ENCODE measurements at places on chromosomes 5 and 9.
A peak's percentile ranks its signal among the peaks of the same experiment; 100 is the strongest.

DNA sequence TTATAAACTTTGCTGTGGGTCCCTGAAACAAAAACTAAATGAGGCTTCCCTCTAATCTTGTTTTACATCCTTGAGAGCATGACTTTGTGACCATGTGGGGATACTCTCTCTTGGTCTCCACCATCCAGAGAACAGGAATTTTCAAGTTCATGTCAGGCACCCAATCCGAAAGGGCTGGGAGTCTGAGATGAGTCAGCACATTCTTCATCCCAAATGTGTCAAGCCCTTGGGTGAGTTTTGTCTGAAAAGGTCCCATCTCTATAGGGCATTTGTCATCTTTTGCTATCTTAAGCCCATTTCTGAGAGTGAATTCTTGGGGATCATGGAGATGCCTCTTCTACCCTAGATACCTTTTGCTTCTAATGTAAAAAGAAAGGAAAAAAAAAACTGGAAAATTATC is 26.9 kb upstream of the RAPGEF6 start:
- no peak for DNase-seq

DNA sequence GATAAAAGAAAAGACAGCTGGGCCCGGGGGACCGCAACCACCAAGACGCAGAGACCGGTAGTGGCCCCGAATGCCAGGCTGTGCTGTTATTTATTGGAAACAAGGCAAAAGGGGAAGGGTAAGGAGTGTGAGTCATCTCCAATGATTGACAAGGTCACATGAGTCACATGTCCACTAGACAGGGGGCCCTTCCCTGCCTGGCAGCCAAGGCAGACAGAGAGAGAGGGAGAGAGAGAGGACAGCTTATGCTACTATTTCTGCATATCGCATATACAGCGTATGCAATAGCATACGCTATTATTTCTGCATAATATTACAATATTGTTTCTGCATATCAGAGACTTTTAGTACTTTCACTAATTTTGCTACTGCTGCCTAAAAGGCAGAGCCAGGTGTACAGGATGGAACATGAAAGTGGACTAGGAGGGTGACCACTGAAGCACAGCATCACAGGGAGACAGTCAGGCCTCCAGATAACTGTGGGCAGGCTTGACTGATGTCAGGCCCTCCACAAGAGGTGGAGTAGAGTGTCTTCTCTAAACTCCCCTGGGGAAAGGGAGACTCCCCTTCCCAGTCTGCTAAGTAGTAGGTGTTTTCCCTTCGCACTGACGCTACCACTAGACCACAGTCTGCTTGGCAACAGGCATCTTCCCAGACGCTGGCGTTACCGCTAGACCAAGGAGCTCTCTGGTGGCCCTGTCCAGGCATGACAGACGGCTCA is 50.3 kb downstream of the RFX3 start:
- no peak for DNase-seq

DNA sequence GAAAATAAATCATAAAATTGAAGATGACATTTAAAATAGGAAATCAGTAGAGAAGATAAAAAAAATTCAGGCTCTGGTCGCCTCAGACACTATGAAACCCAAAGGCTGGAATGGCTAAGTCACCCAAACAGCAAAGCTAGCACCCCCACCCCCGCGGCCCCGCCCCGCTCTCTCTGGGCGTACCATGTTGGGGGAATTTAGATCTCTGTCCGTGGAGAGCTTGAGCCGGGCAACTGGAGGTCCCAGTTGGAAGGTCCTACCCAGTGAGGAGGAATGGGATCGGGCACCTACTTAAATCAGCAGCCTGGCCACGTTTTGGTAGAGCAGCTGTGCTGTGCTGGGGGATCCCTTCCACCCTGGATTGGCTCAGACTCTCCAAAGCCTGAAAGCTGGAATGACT is 150.6 kb upstream of the ANKRD55 start:
- no peak for DNase-seq

- peak; percentile 78 for DNase-seq
These were observed 40.9 kb upstream of the FABP6 start for GRCh38 chr5:160188141-160189015.

- no peak for DNase-seq
These were observed 64.9 kb upstream of the HSPB3 start for GRCh38 chr5:54390539-54391031.

DNA sequence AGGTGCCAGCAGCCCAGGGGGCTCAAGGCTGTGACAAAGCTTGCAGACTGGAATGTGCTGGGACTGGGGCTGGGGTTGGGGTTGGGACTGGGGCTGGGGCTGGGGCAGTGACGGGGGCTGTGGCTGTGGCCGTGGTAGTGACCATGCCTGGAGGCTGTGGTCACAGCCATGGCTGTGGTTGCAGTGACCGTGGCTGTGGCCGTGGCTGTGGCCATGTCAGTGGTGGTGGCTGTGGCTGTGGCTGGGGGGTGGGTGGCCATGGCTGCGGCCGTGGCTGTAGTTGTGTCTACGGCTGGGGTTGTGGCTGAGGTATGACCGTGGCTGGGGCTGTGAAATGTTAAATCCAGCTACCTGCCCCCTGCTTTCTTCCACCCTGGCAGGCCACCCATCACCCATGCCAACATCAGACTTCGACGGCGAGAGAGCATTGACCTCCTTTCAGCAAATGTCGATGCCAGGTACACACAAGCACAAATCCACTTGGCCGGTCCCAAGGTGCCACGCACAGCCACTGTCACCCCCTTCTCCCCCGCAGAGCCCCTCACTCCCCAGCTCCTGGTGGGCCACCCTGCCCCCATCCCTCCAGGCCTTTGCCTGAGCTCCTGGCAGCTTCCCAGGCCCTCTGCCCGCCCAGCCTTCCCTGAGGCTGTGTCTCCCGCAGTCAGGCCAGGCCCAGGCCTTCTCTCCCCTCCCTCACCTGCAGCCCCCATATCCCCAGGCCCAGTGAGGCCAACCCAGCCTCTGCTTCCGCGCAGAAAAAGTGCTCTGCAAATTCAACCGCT is 15.3 kb downstream of the LCN9 start:
- no peak for DNase-seq

DNA sequence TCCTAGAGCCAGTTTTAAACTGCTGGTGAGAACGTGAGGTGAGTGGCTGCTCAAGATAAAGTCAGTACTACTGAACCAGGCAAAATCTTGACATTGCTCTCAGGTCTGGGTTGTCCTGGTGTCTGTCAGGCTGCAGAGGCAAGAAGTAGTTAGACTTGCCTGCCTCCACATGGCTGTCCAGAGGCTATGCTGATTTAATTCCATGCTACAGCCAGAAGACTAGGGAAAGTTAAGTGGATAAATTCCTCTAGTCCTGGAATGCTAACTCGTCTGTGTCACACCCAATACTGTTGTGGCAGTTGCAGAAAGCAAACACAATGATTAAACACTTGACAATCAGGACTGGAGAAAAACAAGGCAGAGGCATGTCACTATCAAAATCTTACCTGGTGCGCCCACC is 118.9 kb downstream of the ACER2 start:
- no peak for DNase-seq

Measured in ovary (tissue), 10 donors.